ENCODE measurements at places on chromosomes 16 and 17.
A peak's percentile ranks its signal among the peaks of the same experiment; 100 is the strongest.

DNA sequence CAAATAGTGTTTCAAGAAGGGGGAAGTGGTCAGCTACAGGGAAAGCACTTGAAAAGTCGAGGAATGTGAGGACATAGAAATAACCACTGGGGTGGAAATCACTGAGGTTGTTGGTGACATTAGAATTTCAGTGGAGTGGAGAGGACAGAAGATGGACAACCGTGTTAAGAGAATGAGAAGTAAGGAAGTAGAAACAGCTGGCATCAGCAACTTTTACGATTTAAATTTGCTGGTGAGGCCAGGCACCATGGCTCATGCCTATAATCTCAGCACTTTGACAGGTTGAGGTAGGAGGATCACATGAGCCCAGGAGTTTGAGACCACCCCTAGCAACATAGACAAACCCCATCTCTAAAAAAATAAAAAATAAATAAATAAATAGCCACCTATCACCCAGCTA is 83.2 kb upstream of the PSMD7 start:
- DNase-seq = no peak

GRCh38 chr17:2011411-2012371 is 13.4 kb downstream of the RTN4RL1 start:
- DNase-seq = peak; percentile 55

GRCh38 chr17:13350466-13350865 is 251.3 kb downstream of the HS3ST3A1 start:
- no peak for DNase-seq

- no peak for DNase-seq
These were observed 104.4 kb downstream of the SHISA9 start for GRCh38 chr16:13005721-13006247.

DNA sequence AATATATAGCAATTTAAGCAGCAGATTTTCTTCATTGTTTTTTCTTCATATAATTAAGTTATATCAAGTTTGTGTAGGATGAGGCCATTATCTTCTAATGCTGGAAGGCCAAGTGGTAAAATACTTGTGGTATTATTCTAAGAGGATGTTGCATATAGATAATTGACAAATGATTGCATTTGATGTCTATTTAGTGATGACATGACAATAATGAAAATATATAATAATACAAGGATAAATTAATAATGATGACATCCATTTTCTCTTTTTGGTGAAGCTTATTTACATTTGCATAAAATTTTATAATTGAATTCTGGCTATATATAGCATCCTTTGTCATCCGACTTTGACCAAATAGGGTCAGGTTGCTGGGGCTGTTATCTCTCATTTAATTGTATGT is 195.4 kb upstream of the KCNJ16 start:
- no peak for DNase-seq

GRCh38 chr16:89383095-89384003 is 107.0 kb downstream of the ANKRD11 start:
- DNase-seq = no peak

- no peak for DNase-seq
These were observed 17.0 kb upstream of the ANKFN1 start for GRCh38 chr17:56136301-56136700.

- DNase-seq = no peak
These were observed 2.1 kb upstream of the ADCY7 start for GRCh38 chr16:50263940-50264929.

- DNase-seq = no peak
These were observed 288.7 kb downstream of the SOX9 start for GRCh38 chr17:72409405-72410002.

- peak; percentile 97 for DNase-seq
These were observed at the start of gene KCTD5 for GRCh38 chr16:2682209-2683021. Gene KCTD5, plus strand, starts transcription at chr16:2682523. Its CDS starts 26 bp downstream, at chr16:2682549.

DNA sequence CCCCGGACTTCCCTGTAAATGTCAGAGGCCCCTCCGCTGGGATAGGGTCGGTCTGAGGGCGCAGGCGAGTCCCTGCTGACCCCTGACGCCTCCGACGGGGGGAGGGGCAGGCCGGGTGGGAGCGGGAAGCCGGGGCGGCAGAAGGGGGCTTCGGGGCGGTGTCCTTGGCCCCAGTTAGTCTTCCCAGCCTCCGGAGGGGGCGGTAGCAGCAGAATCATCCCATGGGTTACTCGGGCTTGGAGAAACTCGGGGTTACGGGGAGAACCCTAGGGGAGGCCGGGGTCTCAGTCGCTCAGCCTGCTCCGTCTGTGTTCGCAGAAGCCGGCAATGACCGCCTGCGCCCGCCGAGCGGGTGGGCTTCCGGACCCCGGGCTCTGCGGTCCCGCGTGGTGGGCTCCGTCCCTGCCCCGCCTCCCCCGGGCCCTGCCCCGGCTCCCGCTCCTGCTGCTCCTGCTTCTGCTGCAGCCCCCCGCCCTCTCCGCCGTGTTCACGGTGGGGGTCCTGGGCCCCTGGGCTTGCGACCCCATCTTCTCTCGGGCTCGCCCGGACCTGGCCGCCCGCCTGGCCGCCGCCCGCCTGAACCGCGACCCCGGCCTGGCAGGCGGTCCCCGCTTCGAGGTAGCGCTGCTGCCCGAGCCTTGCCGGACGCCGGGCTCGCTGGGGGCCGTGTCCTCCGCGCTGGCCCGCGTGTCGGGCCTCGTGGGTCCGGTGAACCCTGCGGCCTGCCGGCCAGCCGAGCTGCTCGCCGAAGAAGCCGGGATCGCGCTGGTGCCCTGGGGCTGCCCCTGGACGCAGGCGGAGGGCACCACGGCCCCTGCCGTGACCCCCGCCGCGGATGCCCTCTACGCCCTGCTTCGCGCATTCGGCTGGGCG is 542 bp downstream of the GUCY2D start:
- DNase-seq = no peak

GRCh38 chr17:64639516-64639915 is 22.6 kb downstream of the SMURF2 start:
- no peak for DNase-seq

DNA sequence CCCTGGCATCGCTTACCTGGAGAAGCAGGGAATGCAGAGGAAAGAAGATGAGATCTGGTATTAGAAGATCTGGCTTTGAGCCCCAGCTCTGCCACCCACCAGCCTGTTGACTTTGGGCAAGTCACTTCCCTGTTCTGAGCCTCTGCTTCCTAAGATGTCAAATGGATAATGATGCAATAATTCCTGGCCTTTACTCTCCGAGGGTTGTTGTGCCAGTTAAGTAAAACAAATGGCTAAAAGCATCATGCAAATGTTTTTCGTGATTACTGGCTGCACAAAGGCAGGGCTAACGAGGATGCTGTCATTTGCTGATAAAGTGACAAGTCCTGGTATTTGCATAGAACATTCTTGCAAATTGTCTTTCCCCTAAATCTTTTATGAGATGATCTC is 1.3 kb upstream of the ZNF821 start:
- no peak for DNase-seq

GRCh38 chr16:64167936-64168335 is 953.9 kb downstream of the CDH11 start:
- DNase-seq = no peak

DNA sequence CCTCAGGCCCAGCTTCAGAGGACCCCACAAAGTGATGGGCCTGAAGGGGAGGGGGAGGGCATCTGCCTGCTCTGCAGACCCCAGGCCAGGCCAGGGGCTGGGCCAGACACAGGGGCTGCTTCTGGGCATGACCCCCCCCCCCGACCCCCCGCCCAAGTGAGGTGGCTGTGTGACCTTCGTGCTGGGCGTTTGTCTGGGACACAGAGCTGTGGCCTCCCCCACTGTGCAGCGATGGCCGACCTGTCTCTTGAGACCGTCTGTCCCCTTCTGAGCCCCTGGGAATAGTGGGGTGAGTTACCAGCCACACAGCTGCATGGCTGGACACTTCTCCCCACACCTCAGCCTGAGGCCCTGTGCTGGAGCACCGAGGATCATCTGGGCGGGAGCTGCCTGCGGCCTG is 34.8 kb upstream of the GNG13 start:
- DNase-seq = no peak

- DNase-seq = no peak
These were observed 2.0 kb downstream of the NPB start for GRCh38 chr17:81903896-81904599.

- DNase-seq = no peak
These were observed 167.1 kb downstream of the HAPSTR1 start for GRCh38 chr16:9258423-9259051.

- no peak for DNase-seq
These were observed 35.1 kb upstream of the SLC38A10 start for GRCh38 chr17:81329927-81330883.

GRCh38 chr16:24652803-24653202 is 76.6 kb upstream of the TNRC6A start:
- no peak for DNase-seq

- DNase-seq = no peak
These were observed 15.9 kb downstream of the LUC7L3 start for GRCh38 chr17:50735287-50735686.

DNA sequence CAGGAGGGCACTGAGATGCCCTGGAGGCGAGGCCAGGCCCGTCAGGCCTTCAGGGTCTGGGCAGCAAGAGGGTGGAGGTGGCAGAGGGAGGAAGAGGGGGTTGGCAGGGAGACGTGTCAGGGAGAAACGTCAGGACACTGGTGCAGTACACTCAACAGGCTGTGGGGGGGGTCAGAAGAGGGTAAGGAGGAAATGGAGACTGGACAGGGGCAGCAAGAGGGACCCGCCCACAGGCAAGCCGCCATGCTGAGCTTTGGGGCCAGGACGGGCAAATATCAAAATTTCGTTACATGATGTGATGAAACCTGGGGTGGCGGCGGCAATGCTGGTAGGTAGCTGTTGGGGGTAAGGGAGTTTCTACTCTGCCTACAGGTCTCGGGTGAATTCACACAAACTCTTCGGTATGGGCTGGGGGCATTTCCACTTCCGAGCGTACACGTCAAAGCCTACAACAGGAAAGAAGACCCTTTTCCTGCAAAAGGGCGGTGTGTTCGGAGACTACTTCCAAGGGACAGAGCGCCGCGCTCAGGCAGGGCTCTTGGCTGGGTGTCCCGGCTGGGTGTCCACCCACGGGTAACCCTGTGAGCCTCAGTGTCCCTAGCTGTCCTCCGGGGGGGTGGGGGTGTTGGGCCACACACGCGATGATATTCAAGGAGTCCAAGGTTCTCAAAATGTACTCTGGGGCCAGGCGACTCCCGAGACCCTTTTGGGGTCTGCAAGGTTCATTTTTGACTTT is 43.3 kb upstream of the ATP2A3 start:
- no peak for DNase-seq

DNA sequence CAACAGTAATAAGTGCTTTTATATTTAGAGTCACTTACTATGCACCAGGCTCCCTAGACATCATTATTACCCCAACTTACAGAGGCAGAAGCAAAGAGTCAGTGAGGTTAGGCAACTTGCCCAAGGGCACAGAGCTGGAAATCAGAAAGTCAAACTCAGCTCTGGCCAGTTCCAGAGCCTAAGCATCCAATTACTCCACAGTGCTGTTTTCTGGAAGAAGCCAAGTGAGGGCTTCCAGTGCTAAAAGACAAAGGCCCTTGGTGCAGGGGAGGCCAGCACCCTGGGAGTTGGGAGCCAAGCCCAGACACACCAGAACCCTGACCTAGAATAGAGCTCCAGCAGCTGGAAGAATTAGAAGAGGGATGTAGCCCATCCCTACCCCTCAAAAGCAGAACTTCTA is 40.2 kb downstream of the C17orf67 start:
- DNase-seq = no peak

DNA sequence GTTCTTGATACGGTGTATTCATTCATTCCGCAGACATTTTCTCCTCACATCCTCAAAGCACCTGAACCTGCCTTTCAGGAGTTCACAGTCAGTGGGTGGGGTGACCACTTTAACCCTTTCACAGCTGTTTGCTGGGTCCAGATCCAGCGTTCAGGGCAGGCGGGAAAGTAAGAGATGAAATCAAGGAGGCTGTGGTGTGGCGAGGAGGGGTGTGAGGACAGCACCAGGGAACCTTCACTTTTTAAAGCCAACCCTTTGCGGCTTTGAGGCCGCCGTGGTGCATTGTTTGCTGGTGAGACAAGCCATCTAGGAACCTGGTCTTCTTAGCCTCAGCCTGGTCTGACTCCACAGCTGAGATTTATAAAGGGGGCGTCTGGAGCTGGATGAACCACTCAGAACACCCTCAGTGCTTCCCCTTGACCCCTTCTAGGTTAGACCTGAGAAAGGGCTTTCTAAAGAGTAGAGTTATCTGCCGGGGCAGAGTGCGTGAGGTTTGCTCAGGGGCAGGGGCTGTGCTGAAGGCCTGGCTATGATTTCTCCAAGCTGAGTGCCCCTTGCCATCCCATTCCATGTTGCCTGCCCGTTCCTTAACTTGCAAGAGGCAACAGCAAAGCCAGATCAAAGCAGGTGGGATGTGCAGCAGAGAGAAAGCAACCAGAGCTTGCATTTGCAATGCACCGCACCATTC is 933 bp downstream of the CCR7 start:
- DNase-seq = no peak

DNA sequence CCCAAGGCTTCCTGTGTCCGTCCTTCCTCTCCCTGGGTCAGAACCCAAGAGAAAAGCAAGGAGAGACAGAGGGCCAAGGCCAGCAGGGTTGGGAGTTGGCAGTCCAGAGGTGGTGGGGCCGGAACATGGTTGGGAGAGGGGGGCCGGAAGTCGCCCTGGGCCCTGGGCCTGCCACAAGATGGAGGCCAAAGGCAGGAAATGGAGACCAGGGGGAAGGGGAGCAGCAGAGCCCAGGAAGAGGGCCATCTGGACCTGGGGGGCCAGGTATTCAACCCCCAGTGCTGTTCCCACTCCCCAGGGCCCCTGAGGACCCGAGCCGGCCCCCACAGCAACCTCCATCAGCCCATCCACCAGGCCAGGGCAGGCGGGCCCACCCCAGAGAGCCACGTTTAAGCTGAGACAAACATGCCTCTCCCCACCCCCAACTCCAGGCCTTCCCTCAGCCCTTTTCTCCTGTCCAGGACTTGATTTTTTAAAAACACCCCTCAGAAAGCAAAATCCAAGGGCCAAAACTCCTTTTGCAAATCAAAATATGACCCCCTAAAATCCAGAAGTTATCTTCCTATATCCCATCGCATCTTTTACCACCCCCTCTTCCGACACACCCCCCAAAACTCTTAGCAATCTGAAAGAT is 4.4 kb upstream of the BCL6B start:
- DNase-seq = peak; percentile 62

GRCh38 chr16:52078716-52079655 is 468.0 kb downstream of the TOX3 start:
- DNase-seq = no peak
